Heart left ventricle (tissue), 16 donors: ENCODE measurements at places on chromosomes 3 and 15. TPM values are rescaled to one million over a fixed set of nuclear protein-coding genes. Genes with fewer than 3 reads are reported as not detected.

TM6SF1 gene
- 5.6 TPM for total RNA-seq

SLC12A1 gene
- total RNA-seq, result not detected

FAM81A gene
- 2.1 TPM for total RNA-seq

SV2B gene
- total RNA-seq, result 0.63 TPM

CCDC39 gene
- total RNA-seq, result not detected

ECE2 gene
- not detected for total RNA-seq

DNA sequence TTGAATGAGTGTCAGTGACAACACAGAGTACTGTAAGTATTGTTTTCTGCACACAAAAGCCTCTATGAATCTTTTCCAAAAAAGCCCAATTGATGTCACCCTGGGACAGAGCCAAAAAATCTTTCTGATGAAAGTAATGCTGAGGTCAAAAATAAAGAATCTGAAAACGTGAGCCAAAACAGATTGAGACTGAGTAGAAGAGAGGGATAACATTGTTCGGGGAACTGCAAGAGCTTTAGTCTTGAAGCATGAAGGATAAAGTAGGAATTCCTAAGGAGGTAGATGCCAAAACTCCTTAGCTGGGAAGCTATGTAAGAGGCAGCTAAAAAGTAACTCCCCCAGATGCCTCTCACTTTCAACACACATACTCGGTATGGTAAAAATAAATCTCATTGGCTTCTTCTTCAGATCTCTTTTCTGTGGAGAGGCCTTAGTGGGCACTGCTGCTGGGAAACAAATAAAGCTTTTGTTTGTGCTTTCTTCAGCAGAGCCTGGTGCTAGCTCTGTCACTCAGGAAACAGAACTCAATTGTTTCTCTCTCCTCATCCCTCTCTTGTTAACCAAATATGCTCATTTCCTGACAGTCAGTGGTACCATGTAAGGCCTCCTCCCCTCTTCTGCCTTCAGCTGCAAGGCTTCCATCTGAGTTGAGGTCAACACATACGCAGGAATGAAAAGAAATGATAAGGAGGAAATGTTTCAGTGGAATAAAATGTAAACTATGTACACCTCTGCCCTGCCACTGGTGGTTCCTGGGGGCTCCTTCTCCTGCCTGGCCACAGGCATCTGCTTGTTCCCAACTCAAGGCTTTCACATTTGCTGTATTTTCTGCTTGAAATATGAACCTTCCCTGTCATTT lies 58.1 kb downstream of the CD200 start:
- DNase-seq, result no peak
